ENCODE measurements at places on chromosomes 5 and 9. TPM values are rescaled to one million over a fixed set of nuclear protein-coding genes. Genes with fewer than 3 reads are reported as not detected.

ISL1 gene
- total RNA-seq: not detected

PARP8 gene
- total RNA-seq: 24.6 TPM

PCDHGA6 gene
- 4.8 TPM for total RNA-seq

ECSCR gene
- not detected for total RNA-seq

PPP1R26 gene
- 8.9 TPM for total RNA-seq

IFNA13 gene
- not detected for total RNA-seq

FST gene
- total RNA-seq: 759 TPM

TRIM7 gene
- 2.3 TPM for total RNA-seq

NUTM2G gene
- not detected for total RNA-seq

CACNA1B gene
- total RNA-seq: 0.17 TPM

STING1 gene
- total RNA-seq: 70.2 TPM

GKAP1 gene
- 2.6 TPM for total RNA-seq

ADGRD2 gene
- not detected for total RNA-seq

SPATA31C2 gene
- not detected for total RNA-seq

KCNV2 gene
- not detected for total RNA-seq

C5 gene
- total RNA-seq: 7.3 TPM

LRRC19 gene
- total RNA-seq: not detected

CA9 gene
- 0.26 TPM for total RNA-seq

PCDHA9 gene
- 0.26 TPM for total RNA-seq

BNC2 gene
- total RNA-seq: 34.7 TPM

PRELID2 gene
- 27.9 TPM for total RNA-seq

NFX1 gene
- 21.3 TPM for total RNA-seq

GARIN3 gene
- not detected for total RNA-seq

RABGAP1 gene
- 47.6 TPM for total RNA-seq

KLHL3 gene
- 2.3 TPM for total RNA-seq

PCDHGB3 gene
- total RNA-seq: 5.8 TPM

KIF27 gene
- 4.8 TPM for total RNA-seq

ACSL6 gene
- total RNA-seq: 0.26 TPM

CNTLN gene
- 16.7 TPM for total RNA-seq

PLAC8L1 gene
- total RNA-seq: not detected

NPR3 gene
- total RNA-seq: 14.9 TPM

PCDHGA12 gene
- total RNA-seq: 13.7 TPM

MARCOL gene
- not detected for total RNA-seq

ENHO gene
- under 0.01 TPM for total RNA-seq

NEUROG1 gene
- total RNA-seq: not detected

HBEGF gene
- 1.8 TPM for total RNA-seq

DOCK8 gene
- total RNA-seq: under 0.01 TPM

CKMT2 gene
- 19.3 TPM for total RNA-seq

Measured in fibroblast of lung (primary cell).